AML-193 (cell line): ENCODE measurements at places on chromosomes 7 and 10.

DNA sequence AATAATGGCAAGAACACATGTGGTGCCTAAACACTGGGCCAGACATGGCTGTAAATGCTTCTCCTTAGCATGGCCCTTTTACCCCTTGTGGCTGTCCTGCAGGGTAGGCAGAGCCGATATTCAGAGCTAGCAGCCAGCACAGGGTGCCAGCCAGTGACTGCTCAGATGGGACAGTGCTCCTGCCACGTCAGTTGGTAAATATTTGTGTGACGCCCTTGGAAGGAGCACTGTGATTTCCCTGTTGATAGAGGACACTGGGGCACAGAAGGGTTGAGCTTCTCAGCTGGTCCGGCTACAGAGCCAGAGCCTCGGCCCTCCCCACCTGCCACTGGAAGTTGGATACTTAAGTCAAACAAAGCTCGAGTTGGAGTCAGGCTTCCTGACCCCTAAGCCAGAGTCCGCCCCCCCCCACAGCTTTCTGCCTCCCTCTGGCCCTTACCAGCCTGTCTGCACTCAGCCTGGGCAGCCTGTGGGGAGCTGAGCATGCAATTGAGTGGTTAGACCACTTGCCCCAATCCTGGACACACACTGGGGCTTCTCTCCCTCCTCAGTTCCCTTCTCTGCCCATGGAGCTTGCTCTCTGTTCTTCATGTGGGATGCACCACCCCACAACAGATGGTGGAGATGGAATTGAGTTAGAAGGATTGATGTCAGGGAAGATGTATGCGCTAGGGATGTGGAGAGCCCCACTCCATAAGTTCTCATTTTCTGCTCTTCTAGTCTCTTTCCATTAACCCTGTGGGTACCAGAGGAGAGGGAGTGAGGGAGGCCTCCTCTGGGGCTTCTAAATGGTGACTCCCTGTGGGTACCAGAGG, 350.8 kb downstream of the PLXNA4 start:
- DNase-seq = no peak

DNA sequence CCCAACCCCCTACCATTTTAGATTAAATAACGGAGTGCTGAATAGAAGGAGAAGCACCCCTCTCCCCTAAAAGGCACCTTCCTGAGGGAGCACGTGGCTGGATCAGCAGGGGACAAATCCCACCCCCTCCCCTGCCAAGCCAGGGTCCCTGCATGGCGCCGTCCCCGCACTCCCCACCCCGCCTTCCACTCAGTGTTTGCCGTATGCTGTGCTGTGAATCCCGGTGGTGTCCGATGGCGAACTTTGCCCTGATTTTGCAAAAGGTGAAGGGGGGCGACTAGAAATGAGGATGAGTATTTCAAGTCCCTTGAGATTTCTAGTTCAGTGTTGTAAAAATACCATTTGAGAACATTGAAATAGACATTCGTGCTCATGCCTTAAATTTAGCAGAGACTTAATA, 83.5 kb upstream of the SH2B2 start:
- DNase-seq = no peak

DNA sequence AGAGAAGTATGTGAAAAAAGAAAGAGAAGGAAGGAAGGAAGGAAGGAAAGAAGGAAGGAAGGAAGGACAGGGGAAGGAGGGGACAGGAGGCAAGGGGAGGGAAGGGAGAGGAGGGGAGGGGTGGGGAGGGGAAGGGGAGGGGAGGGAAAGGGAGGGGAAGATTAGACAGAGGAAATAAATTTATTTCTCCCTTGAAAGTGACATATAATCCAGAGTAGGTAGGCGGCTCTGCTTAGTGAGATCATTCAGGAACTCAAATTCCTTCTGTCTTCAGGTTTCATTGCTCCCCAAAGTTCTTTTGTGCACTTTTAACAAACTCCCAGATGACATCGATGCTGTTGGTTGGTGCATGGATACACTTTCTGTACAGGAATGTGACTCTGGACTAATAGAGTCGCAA, 594.7 kb upstream of the STEAP1 start:
- DNase-seq = no peak

- no peak for DNase-seq
Observed at GRCh38 chr7:44403775-44404174, 78.4 kb upstream of the CAMK2B start.

- no peak for DNase-seq
Observed at GRCh38 chr7:67950321-67951083, 953.9 kb downstream of the TYW1 start.

DNA sequence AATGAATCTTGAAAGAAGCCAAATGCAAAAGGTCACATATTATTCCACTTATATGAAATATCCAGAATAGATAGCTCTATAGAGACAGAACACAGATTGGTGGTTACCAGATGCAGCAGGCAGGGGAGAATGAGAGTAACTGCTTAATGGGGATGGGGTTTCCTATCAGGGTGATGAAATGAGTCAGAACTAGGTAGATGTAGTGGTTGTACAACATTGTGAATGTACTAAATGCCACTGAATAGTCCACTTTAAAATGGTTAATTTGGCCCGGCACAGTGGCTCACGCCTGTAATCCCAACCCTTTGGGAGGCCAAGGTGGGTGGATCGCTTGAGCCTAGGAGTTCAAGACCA, 9.4 kb upstream of the SLC25A28 start:
- DNase-seq = no peak

GRCh38 chr7:81128011-81128410, 209.2 kb upstream of the SEMA3C start:
- DNase-seq = no peak

DNA sequence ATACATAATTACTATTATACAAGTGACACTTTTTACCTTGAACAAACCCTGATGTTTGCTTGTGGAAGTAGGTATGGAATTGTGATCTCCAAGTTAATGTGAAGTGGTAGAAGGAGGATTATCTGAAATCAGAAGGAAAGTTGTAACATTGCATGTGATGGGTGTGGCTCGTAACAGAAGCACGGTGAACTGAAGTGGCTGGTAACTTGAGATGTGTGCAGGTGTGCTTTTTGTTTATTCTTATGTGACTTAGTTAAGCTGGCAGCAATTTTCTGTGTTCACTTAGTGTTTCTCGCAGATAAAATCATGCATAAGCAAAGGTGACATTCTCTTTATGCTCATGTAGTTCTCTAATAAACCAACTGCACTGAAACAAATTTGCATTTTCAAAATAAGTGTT, 82.3 kb downstream of the ZEB1 start:
- no peak for DNase-seq

- DNase-seq = no peak
Observed at GRCh38 chr7:2832461-2832860, 11.6 kb downstream of the GNA12 start.

DNA sequence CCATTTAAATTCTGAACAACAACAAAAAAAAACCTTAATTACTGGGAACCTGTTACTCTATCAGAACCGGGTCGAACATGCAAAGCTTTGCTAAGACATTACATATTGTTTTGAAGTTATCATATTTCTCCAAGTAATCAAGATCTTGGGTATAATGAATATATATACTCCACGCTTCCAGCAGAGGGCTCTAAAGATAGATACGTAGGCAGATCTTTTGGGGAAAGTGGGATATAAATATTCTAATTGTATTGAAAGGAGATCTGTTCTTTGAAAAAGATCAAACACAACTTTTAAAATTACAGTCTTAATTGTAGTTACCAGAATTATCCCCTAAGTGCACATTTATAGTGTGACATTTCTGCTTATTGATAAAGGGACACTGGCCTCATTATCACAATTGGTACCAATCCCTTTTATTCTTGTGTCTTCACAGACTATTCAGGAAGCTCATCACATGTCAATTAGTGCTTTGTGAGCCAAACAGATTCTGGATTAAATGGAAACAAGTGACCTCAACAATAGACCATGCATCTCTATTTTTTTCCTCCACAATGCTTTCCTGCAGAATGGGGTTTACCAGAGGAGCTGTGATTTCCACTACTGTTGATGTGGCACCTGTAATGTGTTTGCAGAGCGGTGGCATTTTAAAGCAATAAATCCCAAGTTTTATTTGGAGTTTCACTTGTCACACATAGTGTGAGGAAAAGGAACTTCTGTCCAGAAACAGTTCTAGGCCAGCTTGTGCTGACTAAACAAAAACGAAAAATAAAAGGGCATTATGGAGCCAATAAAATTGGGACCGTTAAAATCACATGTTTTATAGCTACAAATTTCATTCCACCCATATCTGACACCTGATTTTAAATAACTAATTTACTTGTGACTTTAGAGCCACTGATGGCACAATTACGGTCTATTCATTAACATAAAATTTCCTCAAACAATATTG, 122.4 kb downstream of the CTTNBP2 start:
- DNase-seq = peak; percentile 21

GRCh38 chr10:74825371-74826141, 844 bp upstream of the KAT6B start:
- DNase-seq = no peak

- no peak for DNase-seq
Observed at GRCh38 chr10:83346266-83346910, 792.9 kb upstream of the GHITM start.

- no peak for DNase-seq
Observed at GRCh38 chr10:69377933-69378332, 38.8 kb downstream of the TACR2 start.

DNA sequence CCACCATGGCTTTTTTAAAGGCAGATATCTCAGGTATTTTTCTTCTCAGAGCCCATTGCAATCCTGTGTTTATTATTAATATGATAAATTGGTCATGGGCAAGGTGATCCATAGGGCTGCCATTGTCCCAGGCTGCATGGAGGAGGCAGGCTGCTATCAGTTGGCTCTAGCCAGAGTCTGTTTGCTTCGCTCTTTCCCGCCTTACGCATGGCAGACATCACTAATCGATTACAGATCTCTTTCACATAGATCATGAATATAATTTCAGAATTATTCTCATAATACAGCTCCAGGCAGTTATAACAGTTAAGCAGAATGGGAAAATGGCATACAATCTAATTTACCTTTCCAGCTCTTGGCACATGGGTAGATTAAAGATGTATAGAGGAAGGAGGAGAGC, 30.4 kb upstream of the HABP2 start:
- no peak for DNase-seq

DNA sequence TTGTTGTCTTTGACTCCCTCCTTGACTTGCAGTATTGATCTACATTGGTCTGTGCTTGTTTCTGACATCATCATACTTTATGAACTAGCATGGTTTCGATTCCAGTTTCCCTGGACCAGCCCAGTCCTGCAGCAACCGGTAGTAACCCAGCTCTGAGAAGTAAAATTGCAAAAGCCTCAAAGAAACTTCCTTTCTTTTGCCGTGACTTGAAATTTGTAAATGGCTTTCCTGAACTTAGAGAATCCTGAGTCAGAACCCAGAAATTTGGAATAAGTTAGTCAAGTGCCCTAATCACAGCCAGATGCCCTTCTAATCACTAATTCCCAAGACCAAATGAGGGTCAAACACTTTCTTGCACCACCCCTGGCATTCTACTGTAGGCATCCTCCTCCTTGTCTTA, 15.0 kb downstream of the TAS2R60 start:
- no peak for DNase-seq

DNA sequence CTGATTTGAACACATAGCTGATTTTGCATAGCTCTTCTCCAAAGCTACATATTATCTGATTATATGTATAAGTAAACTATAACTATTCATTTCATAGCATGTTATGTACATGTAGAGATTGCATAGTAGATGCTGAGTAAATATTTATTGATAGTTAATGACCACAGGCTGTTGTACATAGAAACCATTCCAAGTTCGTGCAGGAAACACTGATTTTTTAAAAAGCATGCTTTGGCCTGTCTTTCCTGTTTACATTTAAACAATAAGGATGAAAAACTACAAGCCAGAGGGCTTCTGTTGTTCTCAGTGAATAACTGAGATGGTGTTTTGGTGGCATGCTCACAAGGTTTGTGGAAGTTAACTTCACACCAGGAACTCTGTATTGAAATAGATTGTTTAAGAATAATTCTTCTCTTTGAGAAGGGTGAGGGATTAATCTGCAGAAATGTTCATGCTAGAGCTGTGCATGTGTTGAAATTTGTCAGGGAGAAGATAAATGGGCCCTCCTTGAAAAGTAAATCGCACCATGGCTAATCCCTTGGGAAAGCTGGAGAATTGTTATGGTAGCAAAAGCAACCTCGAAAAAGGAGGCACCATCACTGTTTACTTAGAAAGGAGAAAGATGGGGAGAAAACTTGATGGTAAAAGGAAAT, 120.2 kb upstream of the SP8 start:
- no peak for DNase-seq
